ENCODE measurements at places on chromosomes 5 and 9.

DNA sequence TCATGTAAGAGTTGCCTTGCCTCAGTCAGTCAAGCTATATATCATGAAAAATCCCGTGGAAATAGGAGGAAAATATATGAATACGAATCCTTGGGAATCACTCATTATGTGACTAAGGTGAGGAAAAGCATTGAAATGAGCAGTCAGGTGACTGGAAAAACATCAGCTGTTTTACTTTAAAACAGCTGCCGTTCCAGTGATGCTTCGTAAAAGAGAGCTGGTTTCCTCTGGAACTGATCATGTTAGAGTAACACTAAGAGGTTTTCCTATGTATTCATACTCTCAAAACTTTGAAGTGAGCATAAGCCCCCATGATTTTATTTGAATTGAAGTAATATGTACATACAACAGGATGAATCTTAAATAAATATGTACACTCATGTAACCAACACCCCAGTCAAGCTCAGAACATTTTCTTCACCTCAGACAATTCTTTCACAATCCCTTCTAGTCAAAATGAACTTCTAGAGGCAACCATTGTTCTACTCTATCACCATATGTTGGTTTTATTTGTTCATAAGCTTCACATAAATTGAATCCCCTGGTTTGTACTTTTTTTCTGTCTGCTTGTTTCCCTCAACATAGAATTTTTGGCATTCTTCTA, 107.7 kb downstream of the SLC25A46 start:
- no peak for DNase-seq

GRCh38 chr9:12846035-12846434, 71.2 kb downstream of the LURAP1L start:
- no peak for DNase-seq

- no peak for DNase-seq
These were observed 12.3 kb downstream of the RXRA start for GRCh38 chr9:134338394-134339182.

GRCh38 chr5:84885485-84886258, 501.0 kb upstream of the EDIL3 start:
- DNase-seq, result no peak

DNA sequence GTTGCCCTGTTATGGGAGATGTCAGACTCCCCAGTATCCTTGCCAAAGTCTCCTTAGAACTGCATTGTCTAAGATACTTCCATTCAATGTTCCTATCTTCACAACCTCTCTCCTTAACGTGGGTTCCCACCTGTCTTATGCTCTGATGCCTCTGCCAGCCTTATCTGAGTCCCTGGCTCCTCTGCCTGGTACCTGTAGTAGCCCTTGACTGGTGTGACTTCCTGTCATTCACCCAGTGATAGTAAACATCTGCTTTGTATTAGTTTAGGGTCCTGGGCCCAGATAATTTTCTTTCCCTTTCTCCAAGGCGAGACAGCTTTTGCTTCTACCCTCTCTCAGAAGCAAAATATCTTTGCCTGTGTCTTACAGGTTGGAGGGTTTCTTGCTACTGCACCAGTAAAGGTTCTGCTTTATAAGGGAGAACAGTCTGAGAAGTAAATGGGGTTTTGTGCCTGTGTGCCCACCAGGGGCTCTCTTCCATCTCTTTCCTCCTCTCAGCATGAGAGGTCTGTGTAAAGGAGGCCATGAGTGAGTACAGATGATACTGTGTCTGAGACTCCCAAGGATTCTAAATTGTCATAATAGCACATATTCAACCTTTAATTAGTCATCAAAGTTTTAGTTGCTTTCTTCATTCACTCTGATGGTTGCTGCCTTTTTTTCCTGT, 220.8 kb downstream of the PRR16 start:
- DNase-seq, result no peak

DNA sequence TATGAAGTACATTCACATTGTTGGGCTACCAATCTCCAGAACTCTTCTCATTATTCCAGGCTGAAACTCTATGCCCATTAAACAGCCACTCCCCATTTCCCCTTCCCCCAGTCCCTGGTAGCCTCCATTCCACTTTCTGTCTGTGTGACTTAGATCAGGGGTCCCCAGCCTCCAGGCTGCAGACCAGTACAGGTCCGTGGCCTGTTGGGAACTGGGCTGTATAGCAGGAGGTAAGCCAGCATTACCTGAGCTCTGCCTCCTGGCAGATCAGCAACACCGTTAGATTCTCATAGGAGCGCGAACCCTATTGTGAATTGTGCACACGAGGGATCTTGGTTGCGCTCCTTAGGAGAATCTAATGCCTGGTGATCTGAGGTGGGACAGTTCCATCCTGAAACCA, 23.1 kb downstream of the ZNF618 start:
- DNase-seq, result no peak

DNA sequence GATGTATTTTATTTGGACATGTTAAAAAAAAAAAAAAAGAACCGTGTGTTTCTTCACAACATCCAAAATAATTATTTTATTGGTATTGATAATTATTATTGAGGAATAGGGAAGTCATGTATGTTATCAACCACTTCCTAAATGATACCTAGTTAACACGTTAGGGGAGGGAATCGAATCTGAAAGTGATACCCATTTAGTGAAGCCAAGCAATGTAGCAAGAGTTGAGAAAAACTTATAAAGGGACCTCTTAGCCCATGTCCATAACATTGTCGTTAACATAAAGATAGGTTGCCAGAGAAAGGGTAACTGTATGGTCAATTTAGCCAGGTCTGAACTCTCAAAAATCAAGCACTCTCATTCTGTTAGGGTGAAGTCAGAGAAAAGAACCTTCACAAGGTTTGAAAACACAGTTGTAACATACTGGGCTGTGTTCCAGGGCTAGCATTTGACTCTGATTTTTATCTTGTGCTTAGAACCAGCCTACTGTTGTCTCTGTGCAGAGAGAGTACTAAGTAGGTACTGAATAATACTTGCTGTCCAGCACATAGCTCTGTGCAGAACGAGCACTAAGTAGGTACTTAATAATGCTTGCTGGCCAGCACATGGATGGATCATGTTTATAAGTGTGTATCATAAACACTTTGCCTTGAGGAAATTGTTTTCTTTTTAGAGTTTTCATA, 60.4 kb downstream of the GHR start:
- DNase-seq, result no peak

DNA sequence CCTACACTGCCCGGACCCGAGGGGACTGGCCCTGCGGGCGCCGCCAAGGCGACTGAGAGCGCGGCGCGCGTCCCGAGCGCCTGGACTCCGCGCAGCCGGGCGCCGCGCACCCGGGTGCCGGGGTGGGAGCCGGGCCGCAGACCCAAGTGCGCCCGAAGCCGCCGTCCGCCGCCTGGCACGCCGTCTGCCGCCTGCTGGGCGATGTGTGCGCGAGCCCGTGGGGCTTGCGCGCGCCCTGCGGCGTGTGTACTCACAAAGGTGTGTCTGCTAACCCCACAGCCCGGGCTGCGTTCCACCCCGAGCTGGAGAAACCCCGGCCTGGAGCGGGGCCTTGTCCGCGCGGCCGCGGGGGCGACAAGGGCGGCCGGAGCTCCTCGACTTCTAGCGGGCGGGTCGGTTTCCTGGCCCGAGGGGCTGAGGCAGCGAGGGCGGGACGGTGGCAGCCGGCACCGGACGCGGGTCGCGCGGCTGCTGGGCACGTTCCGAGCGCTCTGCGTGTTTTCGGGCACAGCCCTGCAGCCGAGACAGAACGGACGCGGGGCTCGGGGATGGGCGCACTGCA, 1.1 kb upstream of the ZSWIM6 start:
- no peak for DNase-seq

DNA sequence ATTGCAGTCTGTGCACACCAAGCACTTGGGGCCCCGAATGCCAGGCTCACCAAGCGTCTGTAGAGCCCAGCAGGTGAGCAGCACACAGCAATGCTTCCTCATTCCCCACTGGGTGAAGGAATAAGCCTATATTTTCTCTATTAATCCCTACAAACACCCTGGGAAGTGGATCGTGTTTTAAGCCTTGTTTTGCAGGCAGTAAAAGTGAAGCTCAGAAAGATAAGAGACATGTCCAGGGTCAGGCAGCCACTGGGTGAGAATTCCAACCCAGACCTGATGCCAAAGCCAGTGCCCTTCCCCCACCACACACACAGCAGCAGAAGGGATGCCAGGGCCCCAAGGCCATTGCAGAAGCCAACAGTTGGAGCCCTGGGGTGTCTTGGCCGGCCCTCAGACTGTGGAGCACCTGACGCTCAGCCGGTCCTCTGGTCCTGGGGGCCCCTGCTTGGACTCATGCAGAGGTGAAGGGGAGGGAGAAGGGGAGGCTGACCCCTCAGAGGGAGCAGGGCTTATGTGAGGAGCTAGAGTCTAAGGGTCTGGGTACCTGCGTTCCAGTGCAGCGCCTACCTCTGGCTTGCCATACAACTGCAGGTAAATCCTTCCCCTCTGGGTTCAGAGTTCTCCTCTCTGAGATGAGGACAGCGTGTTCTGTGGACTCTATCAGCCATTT, 26.3 kb upstream of the SYNPO start:
- DNase-seq, result no peak

DNA sequence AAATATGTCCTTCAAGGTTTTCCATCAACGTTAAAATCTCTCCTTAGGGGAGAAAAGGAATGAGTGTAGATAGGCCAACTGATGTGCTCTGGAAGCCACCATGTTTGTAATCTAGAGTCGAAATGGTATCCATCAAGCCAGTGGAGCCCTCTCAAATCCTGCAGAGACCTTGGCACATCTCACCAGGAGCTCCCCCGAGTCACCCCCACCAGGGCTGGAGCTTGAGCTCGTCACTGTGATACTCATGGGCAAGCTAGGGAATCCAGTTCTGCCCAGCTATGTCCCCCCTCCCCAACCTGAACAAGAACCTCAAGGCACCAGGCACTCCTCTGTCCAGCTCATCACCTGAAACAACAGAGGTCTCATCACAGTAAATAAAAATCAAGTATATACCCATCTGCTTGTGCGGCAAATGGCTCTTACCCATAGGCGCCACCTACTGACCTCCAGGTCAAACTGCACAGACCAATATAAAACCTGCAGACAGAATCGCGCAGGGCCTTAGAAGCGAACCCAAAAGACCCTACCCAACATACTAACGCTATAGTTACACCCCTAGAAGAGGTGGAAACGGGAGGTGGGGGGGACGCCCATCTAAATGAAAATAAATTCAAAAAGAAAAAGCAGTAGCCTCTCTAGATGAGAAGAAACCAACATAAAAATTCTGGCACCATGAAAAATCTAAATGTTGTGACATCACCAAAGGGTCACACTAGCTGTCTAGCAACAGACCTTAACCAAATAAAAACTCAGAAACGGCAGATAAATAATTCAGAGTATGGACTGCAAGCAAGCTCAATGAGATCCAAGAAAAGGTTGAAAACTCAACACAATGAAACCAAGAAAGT, 75.0 kb downstream of the TTC39B start:
- DNase-seq, result no peak

GRCh38 chr5:146024034-146024433, 81.3 kb downstream of the PLAC8L1 start:
- no peak for DNase-seq

- no peak for DNase-seq
These were observed 35.1 kb upstream of the CCDC152 start for GRCh38 chr5:42721484-42721883.

GRCh38 chr9:35177520-35177919, 15.7 kb downstream of the UNC13B start:
- no peak for DNase-seq

DNA sequence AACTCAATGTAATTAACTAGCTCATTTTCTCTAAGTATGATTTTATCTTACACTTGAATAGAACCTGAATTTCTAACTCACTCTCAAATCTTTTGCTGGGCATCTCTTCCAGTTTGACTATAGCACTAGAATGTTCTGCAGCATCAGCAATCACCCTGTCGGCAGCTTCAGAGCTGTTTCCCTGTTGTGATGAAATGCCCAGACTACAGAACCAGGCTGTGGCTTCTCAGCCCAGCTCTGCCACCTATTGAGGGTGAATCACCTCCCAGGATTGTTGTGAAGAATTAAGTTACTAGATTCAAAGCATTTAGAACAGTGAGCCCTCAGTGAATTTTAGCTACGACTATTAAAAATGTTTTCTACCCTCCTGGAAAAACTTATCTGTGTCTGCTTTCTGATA, 90.4 kb upstream of the ANKRD55 start:
- DNase-seq, result no peak

- DNase-seq, result no peak
These were observed 15.6 kb downstream of the PRDM6 start for GRCh38 chr5:123104607-123105006.

- no peak for DNase-seq
These were observed 9.8 kb upstream of the SUSD1 start for GRCh38 chr9:112184946-112185345.

DNA sequence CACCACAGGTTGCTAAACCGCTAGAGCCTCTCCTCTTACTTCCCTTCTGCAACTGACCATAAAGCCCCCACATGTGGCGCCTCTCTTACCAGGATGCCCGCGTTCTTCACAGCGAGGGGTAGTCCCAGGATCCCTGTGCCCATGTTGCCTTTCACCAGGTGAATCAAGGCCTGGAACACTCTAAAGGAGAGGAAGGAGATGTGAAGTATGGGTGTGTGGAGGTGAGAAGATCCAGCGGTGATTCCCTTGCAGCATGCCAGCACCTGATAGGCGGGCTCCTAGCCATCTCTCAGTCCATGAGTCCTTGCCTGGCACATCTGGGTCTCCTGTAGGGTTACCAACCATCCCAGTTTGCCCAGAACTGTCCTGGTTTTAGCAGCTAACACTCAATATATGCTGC, 3.3 kb downstream of the SLC36A2 start:
- no peak for DNase-seq

DNA sequence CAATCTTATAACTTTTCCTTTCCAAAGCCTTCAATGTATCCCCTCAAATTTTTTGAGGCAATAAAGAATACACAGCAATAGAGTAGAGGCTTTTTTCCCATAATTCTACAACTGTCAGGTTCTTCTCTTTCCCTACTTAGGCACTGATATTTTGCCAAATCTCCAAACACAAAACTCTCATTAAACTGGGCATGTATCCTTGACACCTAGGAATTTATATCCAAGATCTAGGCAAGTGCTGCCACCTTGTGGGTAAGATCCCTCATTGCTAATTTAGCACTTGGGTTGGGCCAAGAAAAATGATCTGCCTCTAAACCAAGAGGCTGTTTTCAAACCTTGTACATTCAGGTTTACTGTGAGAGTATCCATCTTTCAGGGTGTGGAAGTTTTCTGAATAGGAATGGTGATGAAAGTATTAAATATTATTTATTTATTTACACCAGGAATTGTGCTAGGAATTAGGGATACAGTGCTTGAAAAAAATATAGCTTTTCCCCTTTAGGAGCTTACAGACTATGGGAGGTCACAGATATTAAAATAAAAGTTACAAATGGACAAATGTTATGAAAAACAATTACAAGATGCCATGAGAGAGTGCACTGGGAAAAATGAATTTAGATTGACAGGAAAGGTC, 17.6 kb downstream of the TSTD2 start:
- peak; percentile 25 for DNase-seq

DNA sequence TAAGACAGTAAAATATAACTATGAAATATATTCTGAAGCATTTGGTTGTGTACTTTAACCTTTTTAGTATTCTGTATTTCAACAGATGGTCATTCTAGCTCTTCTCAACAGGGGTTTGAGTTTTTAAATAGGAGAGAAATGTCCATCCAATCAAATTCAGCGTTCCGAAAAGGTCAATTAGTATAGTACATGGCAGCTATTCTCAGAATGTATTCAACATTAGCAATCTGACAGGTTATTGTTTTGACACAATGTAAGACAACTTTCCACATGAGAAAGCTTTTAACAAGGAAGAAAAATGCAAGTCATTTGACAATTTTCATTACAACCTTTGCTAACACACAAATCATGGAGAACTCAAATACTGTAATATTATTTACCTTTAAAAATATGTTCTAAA, 996.3 kb upstream of the CDH10 start:
- DNase-seq, result no peak

- DNase-seq, result no peak
These were observed 5.3 kb upstream of the ERAP2 start for GRCh38 chr5:96871027-96871399.
